Aorta (tissue), 5 donors: ENCODE measurements at places on chromosomes 1 and 21. TPM values are rescaled to one million over a fixed set of nuclear protein-coding genes. Genes with fewer than 3 reads are reported as not detected.
A peak's percentile ranks its signal among the peaks of the same experiment; 100 is the strongest.

Gene PLA2G2D
- not detected for total RNA-seq

Gene TGFBR3
- 81.5 TPM for total RNA-seq

DNA sequence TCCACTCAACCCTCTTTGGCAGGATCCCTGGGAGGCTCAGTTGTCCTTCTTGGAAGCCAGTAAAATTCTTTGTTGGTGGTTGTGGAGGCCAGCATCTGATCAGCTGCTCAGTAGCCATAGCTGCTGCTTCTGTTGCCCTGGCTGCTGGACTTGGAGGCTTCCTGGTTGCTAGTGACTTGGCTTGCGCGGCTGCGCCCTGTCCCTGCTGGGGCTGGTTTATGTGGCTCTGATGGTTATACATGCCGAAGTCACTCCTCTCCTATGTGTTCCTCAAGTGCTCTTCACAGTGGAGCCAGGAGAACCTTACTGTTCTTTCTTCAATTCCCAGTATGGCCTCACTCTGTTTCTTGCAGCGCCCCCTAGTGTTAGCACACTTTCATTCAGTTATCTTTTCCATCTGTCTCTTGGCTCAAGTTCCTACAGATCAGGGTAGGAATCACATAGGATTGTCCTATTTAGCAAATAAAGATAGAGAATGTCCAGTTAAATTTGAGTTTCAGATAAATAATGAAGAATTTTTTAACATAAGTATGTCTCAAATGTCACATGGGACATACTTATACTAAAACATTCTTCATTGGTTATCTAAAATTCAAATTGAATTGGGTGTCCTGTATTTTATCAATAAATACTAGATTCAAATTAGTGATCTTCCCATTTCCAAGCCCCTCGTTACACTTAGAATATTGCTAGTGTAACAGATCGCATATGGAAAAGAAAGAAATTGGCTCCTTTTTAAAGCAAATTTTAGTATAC, 176.5 kb downstream of the TGFB2 start:
- DNase-seq: peak; percentile 63
- no peaks in the 10 kb centered on the region for H3K36me3 ChIP-seq
- H3K27ac ChIP-seq: no peak overlapping the region
- no peaks in the 10 kb centered on the region for H3K27me3 ChIP-seq
- no peak overlapping the region for H3K4me3 ChIP-seq
- no peaks in the 10 kb centered on the region for H3K4me1 ChIP-seq

- no peaks in the 10 kb centered on the region for H3K27me3 ChIP-seq
- H3K4me1 ChIP-seq: no peaks in the 10 kb centered on the region
- no peaks in the 10 kb centered on the region for H3K36me3 ChIP-seq
- H3K4me3 ChIP-seq: no peak overlapping the region
- H3K27ac ChIP-seq: no peak overlapping the region
Observed at GRCh38 chr21:27536319-27536718, 569.4 kb upstream of the ADAMTS5 start.

DNA sequence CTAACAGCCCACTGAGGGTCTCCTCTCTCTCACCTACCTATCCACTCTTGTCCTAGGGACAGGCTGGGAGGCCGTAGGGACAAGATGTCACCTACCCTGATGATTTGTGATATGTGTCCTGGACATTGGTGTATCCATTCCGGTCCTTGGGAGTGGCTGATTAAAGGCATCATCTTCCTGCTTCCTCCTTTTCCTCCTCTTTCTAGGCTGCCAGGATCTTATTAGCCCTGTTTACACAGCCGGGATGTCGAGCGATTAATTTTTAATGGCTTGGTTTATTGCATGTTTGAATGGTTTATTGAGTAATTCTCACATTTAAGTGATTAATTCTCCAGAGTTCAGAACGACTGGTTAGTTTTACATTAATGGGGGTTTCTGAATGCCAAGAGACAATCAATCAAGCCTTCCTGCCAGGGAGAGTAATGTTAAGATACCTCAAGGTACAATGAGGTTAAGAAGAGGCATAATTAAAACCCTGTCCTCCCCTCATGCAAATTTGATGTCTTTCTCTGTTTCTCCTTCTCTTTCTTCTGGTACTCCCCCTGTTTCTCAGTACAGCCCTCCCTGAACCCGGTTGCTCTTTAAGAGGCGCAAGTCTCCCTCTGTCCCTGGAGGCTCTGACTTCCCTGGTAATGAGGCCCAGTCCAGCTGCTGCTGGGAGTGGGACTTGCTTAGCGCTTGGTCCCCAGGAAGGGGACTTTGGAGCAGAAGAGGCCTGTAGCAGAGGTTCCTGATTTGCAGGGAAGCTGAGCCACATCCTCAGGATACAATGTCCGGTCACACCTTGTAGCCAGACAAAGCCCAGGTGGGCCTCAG, 50.9 kb downstream of the ACTL8 start:
- no peak overlapping the region for H3K4me3 ChIP-seq
- no peak overlapping the region for H3K27ac ChIP-seq
- no peaks in the 10 kb centered on the region for H3K27me3 ChIP-seq
- H3K36me3 ChIP-seq: no peaks in the 10 kb centered on the region

- H3K27me3 ChIP-seq: no peaks in the 10 kb centered on the region
- no peak overlapping the region for H3K4me3 ChIP-seq
Observed at GRCh38 chr1:96559707-96560596, 161.6 kb upstream of the PTBP2 start.

- H3K4me3 ChIP-seq: no peak overlapping the region
- no peak overlapping the region for H3K27ac ChIP-seq
- H3K36me3 ChIP-seq: no peaks in the 10 kb centered on the region
Observed at GRCh38 chr1:60662486-60663044, 419.8 kb upstream of the NFIA start.

DNA sequence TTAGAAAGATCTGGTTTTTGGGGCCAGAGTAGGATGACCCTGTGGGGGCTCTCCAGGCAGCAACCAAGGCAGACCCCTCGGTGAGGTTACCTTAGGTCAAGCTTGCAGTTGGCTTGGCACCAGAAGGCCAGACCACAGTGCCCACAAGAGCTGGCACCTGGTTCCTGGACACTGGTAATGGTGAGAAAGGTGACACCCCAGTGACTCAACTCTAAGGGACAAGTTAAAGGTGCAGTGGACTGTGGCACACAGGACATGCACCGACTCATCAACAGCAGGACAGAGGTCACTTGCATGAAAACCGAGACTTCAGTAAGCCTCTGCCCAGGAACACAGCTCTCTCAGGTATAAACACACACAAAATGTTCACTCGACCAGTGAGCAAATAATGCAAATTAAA, 6.7 kb downstream of the LRRC38 start:
- H3K27me3 ChIP-seq: no peaks in the 10 kb centered on the region
- H3K4me1 ChIP-seq: no peaks in the 10 kb centered on the region
- H3K36me3 ChIP-seq: no peaks in the 10 kb centered on the region
- DNase-seq: no peak
- H3K27ac ChIP-seq: no peak overlapping the region
- no peak overlapping the region for H3K4me3 ChIP-seq

- peaks cover 6% of the 10 kb centered on the region for H3K36me3 ChIP-seq
- H3K4me3 ChIP-seq: no peak overlapping the region
- no peak for DNase-seq
- no peaks in the 10 kb centered on the region for H3K27me3 ChIP-seq
Observed at GRCh38 chr1:159838715-159839114, 12.0 kb downstream of the SLAMF8 start.
